Skin of body (tissue), 3 donors: ENCODE measurements at places on chromosomes 1 and 21.

DNA sequence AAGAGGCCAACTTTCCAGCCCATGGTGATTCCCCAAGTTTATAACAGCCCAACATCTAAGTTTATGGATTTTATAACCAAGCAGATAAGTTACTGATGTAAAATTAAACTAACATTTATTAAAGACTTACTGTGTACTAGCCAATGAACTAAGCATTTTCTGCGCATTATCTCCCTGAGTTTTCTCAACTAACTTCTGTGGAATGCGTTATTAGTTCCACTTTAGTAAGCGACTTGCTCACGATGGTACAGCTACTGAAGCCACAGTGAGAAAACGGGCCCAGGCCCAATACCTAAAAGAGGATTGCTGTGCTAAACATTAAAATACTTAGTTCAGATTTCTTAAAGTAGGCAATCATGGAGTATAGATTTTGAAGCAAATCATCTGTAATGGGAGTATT lies 61.0 kb downstream of the ZBTB18 start:
- no peak for DNase-seq

- no peak for DNase-seq
Observed at GRCh38 chr1:217010253-217010652, 287.0 kb upstream of the ESRRG start.

- no peak for DNase-seq
Observed at GRCh38 chr1:27428316-27429028, 36.0 kb downstream of the GPR3 start.

- DNase-seq = no peak
Observed at GRCh38 chr1:175471039-175471800, 272.2 kb downstream of the TNR start.

DNA sequence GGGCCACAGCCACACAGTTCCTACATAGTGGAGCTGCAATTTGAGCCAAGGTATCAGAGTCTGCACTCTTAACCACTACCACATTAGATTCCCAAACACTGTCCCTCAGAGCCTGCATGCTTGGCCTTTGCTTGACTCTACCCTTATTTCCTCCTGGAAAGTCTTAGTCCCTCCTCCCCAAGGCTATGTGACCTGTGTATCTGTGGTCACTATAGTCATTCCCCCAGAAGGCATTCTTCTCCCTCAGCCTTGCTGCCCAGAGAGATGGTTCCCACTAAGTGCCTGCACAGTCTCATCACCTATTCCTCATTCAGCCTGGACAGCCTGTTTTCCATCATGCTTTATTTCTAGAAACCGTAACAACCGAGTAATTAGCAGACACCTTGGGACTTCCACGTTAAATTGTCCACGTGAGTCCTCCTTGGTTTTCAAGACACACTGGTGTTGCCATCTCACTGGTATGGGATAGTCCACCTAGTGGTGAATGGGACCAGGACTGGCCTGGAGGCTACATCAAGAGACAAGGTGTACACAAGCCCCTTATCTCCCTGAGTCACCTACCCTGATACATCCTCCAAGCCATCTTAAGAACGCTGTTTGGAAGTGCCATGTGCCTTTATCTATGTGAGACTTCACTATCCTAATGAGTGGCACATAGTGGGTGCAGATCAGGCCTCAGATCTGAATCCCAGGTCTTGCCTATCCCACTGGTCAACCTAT lies 3.8 kb upstream of the ZNF648 start:
- no peak for DNase-seq

DNA sequence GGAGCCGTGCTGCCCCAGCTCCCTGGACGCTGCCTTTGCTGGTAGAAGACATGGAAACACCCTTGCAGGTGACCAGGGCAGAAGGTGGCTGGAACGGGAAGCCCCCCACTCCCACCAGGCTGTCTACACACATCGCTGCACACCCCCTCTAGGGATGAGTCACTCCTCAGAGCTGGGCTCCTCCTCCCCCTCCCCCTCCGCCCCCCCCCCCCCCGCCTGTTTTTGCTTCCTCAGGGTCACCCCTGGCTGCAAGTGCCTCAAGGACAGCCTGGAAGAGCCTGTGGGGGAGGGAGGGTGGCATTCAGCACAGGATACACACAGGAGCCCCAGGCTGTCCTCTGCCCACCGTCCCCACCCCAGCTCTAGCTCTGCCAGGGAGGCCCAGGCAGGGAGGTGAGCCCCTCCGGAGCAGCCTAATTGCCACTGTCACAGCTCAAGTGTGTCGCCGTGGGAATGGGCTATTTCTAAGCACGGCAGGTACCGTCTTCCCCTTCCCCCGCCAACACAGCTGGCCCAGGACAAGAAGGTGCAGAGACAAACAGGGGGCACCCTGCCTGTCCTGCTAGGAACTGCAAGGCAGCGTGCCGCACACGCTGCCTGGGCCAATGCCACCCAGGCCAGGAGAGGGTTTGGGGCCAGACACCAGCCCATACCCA lies 2.5 kb downstream of the FNDC10 start:
- DNase-seq = no peak
